ENCODE measurements at places on chromosomes 1 and 21.

DNA sequence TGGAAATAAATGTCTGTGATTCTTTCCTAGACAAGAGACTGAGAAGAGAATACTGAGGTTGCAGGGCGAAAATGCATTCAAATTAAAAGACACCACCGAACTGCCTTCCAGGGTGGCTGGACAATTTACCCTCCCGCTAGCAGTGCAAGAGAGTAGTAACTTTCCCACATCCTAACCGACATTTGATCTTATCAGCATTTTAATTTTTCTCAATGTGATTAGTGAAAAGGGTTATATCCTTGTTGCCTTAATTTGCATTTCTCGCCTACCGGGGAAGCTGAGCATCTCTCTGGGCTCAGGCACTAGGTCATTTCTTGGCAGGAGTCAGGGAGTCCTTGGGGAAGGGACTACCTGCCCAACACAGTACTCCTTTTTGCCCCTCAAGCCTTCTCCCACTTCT, 2.8 kb downstream of the TNFRSF8 start:
- no peak for DNase-seq

- DNase-seq: no peak
Observed at GRCh38 chr1:206882555-206882954, 14.7 kb upstream of the IL24 start.

DNA sequence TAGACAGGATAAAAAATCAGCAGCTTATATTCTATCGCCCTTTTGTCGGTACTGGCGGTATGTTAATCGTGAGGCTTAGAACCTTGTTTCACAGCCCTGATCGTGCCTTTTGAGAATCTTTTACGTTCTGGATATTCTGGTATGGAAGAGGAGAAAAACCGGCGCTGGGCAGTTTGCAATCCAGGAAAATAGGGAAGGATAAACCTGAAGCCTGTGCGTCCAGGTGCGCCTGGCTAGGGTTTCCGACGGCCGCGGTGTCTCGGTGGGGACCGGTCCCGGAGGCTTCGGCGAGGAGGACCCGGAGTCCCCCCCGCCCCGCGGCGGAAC, 258 bp upstream of the SYPL2 start:
- no peak for DNase-seq

- peak; percentile 95 for DNase-seq
Observed at GRCh38 chr1:202160377-202160940, at the start of gene PTPN7. PTPN7 (minus strand) TSS chr1:202160602; CDS start chr1:202159402, 1,200 bp downstream.

DNA sequence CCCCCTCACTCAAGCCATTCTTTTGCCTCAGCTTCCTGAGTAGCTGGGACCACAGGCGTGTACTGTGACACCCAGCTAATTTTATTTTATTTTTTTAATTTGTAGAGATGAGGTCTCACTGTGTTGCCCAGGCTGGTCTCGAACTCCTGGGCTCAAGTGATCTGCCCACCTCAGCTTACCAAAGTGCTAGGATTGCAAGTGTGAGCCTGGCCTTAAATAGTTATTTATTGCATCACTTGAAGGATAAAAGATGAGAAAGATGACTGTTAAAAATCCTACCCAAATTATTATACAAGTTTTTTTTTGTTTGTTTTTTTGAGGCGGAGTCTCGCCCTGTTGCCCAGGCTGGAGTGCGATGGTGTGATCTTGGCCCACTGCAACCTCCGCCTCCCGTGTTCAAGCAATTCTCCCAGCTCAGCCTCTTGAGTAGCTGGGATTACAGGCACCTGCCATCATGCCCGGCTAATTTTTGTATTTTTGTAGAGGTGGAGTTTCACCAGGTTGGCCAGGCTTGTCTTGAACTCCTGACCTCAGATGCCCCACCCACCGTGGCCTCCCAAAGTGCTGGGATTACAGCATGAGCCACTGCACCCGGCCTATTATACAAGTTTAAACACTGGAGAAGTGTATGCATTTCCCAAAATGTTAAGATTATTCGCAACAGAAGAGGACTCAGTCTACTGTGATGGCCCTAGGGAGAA, 2.3 kb downstream of the UTP11 start:
- DNase-seq: no peak

DNA sequence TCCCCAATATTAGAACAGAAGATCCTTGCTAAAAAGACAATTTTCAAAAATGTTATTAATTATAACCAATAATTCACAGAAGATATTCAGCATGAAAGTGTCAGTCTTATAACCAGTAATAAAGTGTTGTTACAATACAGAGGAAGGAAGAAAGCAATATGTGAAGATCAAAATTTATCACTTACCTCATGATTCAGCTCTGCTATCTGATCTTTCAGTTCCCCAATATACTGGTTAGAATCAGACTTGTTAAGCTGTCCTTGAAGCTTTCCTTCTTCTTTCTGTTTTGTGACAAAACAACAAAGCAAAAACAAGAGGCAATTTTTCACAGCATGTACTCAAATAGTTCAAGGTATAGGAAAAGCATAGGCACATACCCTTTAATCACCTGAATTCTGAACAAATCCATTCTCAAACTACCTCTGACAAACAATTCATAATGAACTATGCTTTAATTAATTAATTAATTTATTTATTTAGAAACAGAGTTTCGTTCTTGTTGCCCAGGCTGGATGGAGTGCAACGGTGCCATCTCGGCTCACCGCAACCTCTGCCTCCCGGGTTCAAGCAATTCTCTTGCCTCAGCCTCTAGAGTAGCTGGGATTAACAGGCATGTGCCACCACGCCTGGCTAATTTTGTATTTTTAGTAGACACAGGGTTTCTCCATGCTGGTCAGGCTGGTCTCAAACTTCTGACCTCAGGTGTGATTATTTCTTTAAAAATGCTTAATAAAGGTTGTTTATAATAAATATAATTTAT, 76.9 kb upstream of the GFI1 start:
- DNase-seq: no peak
